ENCODE measurements at places on chromosomes 2 and 18.

- no peak for DNase-seq
These were observed 36.8 kb downstream of the BCL2 start for GRCh38 chr18:63282793-63283192.

DNA sequence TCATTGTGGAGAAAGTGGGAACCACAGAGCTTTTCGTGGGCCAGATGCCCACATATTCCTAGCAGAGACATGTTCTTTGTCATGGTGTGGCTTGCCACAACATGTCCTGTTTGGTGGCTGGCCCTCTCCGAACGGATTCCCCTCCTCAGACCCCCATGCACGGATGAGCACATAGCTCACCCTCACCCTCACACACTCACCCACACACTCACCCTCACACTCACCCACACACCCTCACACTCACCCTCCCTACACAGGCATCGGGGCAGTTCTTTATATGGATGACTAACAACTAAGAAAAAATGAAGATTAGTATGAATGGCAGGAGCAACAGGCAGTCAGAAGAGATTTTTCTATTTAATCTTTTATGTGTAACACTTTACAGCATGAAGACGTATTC is 149.9 kb downstream of the ZNF236 start:
- DNase-seq: no peak

DNA sequence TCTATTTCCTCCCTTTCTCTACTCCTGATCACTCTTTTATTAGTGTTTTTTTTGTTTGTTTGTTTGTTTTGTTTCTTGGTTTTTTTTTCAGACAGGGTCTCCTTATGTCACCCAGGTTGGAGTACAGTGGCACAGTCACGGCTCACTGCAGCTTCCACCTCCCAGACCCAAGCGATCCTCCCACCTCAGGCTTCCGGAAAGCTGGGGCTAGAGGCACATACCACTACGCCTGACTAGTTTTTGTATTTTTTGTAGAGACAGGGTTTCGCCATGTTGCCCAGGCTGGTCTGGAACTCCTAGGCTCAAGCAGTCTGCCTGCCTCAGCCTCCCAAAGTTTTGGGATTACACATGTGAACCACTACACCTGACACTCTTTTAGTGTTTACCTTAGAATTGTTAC is 122.3 kb downstream of the ATL2 start:
- DNase-seq: no peak

DNA sequence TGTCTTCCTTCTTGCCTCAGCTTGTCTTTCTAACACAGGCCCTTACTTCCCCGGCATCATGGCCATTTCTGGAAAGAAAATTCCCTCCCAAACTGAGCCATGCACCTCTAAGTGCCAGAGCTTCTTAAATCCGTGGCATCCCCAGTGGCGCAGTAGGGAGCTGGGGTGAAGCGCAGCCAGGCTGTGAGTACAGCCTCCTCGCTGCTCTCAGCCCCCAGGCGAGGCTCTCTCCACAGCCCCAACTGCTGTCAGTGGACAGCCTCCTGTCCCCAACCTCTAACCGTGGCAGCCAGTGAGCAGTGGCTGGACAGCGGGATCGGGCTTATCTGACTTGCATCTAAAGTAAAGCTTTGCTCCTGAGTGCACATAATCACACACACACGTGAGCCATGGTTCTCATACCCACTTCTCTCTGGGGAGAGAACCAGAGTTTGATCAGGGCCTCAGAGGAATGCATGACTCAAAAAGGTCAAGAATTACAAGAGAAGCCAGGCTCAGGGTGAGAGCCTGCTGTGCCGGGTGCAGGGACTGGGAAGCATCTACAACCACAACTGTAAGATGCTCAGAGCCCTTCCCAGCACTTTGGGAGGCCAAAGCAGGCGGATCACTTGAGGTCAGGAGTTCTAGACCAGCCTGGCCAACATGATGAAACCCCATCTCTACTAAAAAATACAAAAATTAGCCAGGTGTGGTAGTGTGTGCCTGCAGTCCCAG is 50.7 kb downstream of the SFXN5 start:
- DNase-seq: no peak

DNA sequence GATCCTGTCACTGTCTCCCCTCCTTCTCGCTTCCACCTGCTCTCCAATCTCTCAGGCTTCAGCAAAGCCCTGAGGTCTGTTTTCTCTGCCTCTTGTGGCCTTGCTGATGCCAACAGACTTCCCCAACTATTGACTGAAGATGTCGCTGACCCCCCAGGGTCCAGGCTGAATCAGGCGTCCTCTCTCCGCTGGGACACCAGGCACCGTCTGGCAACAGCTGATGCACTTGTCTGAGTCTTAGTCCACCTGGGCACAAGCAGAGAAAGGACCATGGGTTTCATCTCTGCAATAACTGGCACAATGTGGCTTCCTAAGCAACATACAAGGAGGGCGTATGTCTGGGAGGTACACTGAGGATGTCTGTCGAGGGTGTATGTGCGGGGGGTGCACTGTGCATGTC is 248.7 kb upstream of the MYT1L start:
- no peak for DNase-seq

- DNase-seq: peak; percentile 28
These were observed 2.3 kb downstream of the NEUROD1 start for GRCh38 chr2:181677912-181678586.

GRCh38 chr18:34038086-34038485 is 186.6 kb downstream of the NOL4 start:
- no peak for DNase-seq

- DNase-seq: peak; percentile 90
These were observed at the start of gene ONECUT2 for GRCh38 chr18:57434536-57435494. TSS of gene ONECUT2 (plus strand) at chr18:57435374. CDS start at chr18:57435717, 343 bp downstream.

DNA sequence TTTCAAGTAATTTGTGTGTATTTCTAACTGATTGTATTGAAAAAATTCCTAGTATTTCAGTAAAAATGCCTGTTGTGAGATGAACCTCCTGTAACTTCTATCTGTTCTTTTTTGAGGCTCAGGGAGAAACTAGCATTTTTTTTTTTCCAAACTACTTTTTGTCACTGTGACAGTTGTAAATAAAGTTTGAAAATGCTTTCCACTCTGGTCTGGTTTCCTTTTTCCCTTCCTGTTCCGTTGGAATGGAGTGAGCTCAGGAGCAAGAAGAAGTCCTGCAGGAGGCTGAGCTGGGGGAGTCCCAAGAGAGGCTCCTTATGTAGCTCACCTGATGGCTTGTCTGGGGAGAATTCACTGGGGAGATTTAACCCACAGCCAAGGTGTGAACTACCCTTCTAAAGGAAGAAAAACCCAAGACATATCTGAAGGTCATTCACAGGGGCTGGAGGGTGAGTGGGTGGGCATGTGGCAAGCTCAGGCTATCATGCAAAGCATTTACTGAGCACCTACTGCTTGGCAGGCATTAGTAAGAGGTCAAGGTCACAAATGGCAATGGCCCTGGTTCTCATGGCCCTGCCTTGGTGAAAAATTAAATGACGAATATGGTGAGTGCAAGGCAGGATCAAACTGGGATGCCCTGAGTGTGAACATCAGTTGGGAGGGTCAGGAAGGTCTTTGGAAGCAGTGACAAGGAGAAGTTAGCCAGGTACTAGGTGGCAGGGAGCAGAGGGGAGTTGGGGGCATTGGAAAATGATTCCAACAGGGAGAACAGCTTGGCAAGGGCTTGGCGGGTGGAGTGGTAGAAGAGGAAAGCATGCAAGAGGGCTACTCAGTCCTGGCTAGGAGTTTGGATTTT is 28.7 kb downstream of the LBH start:
- no peak for DNase-seq

- peak; percentile 52 for DNase-seq
These were observed 129.7 kb upstream of the OSR1 start for GRCh38 chr2:19488009-19488691.

DNA sequence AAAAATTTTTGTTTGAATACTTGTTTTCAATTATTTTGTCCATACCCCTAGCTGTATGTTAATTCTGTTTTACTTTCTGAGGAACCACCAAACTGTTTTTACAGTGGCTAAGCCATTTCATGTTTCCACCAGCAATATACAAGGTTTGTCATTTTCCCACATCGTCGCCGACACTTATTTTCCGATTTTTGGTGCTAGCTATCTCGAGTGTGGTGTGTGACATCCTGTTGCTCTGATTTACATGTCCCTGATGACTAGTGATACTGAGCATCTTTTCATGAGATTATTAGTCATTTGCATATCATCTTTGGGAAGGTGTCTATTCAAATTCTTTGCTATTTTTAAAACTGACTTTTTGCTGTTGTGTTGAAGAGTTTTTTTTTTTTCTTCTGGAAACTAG is 7.2 kb upstream of the GPC1 start:
- DNase-seq: no peak

DNA sequence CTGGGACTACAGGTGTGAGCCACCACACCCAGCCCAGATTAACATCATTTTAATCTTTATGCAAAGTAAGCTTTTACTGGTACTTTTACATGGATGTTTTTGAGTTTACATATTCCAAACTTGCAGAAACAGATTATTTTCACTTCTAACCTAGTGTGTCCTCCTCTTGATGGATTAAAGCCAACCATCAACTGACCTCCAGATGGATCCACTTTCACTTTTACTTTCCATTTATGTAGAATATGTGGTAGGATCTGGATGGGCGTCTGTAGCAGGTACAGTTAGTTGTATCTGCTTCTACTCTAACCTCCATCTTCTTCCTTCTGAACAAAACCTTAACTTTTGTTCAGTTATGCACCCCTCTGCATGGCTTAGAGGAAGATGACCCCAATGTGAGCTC is 264.1 kb downstream of the CDH20 start:
- DNase-seq: no peak

- no peak for DNase-seq
These were observed 29.9 kb upstream of the ADAM17 start for GRCh38 chr2:9585486-9585885.

- DNase-seq: peak; percentile 77
These were observed 1.8 kb downstream of the LAPTM4A start for GRCh38 chr2:20049637-20050036.
